GM23248 (cell line): ENCODE measurements at places on chromosomes 3 and 15.
A peak's percentile ranks its signal among the peaks of the same experiment; 100 is the strongest.

DNA sequence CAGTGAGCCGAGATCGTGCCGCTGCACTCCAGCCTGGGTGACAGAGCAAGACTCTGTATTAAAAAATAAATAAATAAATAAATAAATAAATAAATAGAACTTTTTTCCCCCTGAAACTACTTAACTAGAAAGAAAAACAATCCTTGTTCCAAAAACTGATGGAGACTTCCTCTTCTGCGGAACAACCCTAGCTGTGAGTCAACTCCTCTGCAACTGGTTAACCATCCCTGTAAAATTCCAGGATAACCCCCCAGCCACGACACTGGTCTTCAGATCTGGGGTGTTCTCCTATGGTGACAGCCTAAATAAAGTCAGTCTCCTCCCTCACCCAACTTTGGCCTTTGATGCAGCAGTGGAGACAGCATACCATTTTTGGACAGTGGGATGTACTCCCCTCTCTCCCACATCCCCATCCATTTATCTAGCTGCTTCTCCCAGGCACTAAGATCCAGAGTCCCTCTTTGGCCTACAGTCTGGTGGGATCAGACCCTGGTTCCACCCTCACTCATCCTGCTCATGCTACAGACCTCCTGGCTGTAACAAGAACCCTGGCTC, 352.6 kb downstream of the OCA2 start:
- no peak for DNase-seq

- peak; percentile 4 for DNase-seq
These were observed 148.9 kb downstream of the DNAJB8 start for GRCh38 chr3:128317698-128318231.

GRCh38 chr3:126245811-126246727, 65.7 kb upstream of the ALDH1L1 start:
- peak; percentile 75 for DNase-seq

GRCh38 chr3:101656651-101657050, 20.3 kb downstream of the ZBTB11 start:
- no peak for DNase-seq

- no peak for DNase-seq
These were observed 59.5 kb upstream of the DCLK3 start for GRCh38 chr3:36823806-36824205.

DNA sequence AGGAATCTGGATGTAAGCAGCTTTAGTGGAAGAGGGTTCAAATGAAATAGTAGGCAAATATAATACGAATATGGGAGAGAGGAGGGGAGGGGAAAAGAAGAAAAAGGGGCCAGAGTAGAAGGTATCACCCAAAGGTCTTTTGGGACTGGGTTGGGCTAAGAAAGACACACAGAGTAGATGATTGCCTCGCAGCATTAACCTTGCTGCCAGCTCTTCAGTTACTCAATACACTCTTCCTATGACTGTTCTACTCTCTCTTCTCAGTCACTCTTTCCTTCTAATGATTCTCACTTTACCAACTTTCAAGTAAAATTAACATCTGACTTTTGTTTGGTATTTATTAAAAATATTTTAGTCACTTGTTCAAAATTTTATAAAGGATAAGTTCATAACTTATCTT, 52.8 kb downstream of the CLASP2 start:
- peak; percentile 63 for DNase-seq

DNA sequence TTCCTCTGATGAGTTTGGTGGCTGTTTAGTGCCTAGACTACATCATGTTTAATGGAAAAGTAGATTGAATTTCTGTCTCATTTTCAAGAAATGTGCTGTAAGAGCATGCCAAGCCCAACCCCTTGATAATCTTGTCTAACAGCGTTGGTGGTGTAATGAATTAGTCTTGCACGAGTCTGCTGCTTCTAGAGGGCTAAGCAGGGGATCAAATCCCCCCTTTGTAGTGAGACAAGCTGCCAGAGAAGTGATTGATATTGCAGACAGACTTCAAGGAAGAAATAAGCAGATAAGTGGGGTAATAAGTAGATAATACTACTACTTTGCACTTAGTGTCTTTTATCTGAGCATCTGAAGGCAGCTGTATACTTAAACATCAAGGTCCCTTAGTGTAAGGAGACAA, 141.4 kb downstream of the TP63 start:
- peak; percentile 64 for DNase-seq

GRCh38 chr3:185332026-185332735, 30.8 kb upstream of the MAP3K13 start:
- peak; percentile 60 for DNase-seq

GRCh38 chr3:31971607-31972006, 9.5 kb downstream of the OSBPL10 start:
- no peak for DNase-seq

DNA sequence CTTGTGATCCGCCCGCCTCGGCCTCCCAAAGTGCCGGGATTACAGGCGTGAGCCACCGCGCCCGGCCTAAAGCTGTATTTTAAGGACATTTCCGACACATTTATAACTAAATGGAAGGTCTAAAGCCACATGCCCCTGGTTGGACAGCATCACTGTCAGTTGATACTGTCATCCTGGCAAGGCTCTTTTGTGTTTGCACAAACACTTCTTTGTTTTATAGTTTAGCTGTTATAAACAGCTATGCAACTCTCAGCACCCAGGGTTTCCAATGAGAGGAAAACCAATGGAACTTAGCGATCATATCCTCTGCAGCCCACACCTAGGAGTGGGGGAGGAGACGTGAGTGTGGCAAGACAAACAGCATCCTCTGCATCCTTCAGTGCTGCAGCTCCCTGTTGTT, 19.7 kb downstream of the NIPA1 start:
- DNase-seq: no peak

DNA sequence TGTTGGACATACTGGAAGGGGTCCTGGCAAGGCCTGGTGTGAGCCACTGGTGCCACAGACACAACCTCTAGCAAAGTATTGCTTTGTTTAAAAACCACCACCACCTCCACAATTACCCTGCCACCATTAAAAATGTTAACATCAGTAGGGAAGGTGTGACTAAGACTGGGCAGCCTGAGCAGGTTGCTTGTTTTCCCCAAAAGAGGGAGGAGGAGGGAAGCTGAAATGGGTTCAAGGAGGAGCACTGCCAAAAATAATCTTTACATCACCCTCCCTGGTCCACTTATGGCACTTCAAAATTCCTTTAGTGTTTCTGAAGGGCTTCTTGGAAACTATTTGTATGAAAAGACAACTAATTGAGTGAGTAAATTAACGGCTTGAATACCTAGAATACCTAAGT, 99.8 kb upstream of the FGF7 start:
- no peak for DNase-seq

- DNase-seq: peak; percentile 59
These were observed 25.0 kb downstream of the MSL2 start for GRCh38 chr3:136171097-136171542.

DNA sequence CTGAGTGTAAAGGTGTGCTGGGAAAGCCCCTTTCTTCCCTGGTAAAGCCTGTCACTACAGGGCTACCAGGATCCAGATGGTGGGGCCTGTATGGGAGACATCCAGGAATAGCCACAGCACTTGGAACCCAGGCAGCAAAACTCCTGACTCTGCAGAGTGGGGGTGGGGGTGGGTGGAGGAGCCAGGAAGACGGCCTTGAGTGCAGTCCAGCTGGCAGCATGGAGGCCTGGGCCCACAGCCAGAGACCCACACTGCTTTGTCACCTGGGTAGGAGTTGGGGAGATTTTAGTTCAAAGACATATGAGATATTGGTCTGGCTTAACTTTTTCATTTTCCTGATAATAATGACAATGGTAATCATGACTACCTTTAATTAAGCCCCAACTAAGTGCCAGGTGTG, 116.7 kb upstream of the MRPS22 start:
- no peak for DNase-seq

- no peak for DNase-seq
These were observed 33.5 kb downstream of the SNRK start for GRCh38 chr3:43319794-43320193.

DNA sequence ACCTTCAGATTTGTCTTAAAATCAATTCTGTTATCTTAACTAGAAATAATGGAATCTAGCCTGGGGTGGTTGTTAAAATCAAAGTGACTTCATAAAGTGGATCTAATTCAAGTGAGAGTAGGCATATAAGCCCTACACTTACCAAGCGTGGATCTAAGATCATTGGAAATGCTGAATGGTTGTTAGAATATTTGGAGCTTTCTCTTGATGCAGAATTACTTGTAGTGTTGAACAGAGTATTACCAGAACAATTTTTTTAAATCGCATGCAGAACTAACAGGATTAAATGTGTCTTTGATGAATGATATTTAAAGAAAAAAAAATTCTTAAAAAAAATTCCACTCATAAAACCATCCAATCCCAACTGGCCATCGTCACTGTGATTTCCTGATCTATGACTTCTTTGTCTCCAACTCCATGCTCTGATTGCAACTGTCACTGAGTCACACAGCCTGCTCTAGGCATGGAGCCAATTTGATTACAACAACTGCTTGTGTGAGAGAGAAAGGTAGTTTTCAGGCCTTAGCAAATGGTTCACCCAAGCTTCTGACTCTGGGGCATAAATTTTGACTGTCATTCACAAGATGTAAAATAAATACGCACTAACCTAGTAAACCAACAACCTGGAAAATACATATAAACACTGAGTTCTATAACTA, 25.9 kb upstream of the SPRED1 start:
- peak; percentile 73 for DNase-seq

- no peak for DNase-seq
These were observed 767.7 kb upstream of the ALCAM start for GRCh38 chr3:104598848-104599511.

- DNase-seq: no peak
These were observed 33.8 kb downstream of the SLCO3A1 start for GRCh38 chr15:91887321-91887720.

GRCh38 chr3:57085211-57085610, 24.7 kb downstream of the SPATA12 start:
- DNase-seq: no peak

- peak; percentile 52 for DNase-seq
These were observed 34.2 kb upstream of the PRR23E start for GRCh38 chr3:127158614-127159229.

GRCh38 chr15:70714565-70714964, 48.8 kb downstream of the UACA start:
- DNase-seq: peak; percentile 48

GRCh38 chr15:42576776-42577175, 1.4 kb downstream of the STARD9 start:
- no peak for DNase-seq

DNA sequence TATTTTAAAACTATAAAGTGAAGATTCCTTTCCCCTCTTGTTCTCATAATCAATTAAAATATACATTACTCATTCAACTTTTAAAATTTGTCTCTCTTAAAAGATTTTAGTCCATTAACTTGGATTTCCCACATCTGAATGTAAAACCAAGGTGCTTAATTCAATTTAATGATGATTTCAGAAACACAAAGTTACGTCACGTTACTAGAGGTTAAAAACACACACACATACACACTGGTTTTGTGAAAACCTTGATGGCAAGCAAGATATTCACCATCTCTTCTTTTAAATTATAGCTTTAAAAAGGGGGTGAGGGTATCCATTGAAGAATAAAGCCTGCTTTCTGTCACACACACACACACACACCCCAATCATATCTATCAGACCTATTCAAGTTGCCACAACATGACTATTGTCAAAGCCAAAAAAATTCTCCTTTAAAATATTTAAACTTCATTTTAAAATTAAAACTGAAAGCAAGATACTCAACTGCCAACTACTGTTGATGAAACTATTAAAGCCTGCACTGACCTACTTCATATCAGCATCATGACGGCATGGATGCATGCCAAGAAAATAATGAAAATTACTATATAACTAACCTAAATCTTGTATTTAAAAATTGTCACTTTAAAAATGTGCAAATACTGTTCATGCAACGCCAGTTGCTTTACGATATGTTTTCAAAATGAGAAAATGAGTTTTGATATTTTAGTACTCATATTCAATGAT, 2.1 kb downstream of the RFX7 start:
- DNase-seq: peak; percentile 40

- no peak for DNase-seq
These were observed 47.8 kb downstream of the KCNMB2 start for GRCh38 chr3:178583963-178584575.

DNA sequence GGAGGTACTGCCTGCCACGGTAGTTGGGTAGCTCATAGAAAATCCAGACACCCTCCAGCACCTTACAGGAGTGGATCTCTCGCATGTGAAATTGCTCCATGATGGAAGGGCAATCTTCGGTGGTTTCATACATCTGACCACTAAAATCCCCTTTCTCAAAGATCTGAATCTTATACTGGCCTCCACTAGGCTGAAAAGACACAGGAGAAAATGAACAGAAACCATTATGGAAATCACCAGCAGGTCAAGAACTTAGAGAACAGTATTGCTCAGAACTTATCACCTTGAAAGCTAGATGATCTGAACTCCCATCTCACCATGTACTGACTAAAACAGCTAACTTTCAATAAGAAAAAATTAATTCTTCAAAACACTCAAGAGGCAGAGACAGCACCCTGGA, 5.4 kb downstream of the CRYGS start:
- DNase-seq: no peak

DNA sequence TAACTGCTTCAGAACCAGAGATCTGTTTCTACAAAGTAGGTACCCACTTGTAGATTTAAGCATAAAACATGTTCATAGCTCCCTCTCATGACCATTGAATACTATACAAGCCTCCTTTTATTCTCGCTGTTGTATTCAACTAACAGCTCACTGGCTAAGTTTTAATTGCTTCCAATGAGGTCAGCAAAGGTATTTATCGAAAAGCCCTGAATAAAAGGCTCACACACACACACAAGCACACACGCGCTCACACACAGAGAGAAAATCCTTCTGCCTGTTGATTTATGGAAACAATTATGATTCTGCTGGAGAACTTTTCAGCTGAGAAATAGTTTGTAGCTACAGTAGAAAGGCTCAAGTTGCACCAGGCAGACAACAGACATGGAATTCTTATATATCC, at the start of gene FGF7:
FGF7 (plus strand) TSS at position 222 of the 400 bp plus-strand sequence. CDS start 1,056 bp downstream, outside the sequence.
- peak; percentile 88 for DNase-seq

DNA sequence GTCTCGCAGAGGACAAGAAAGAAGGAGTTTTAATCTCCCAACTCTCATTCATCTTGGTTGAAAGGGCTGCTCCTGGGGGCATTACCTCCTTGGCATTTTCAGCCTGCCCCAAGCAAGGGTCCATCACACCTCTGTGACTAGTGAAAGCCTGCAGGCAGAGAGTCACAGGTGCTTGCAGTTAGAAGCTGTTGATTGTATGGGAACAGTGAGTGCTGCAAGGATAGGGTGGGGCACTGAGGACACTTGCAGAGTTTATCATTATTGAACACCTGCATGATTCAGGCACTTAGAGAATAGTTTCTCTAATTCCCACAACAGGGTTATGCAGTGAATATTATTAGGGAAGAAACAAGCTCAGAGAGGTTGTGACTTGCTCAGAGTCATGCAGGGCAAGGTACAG, 41.7 kb upstream of the IGF2BP2 start:
- no peak for DNase-seq

DNA sequence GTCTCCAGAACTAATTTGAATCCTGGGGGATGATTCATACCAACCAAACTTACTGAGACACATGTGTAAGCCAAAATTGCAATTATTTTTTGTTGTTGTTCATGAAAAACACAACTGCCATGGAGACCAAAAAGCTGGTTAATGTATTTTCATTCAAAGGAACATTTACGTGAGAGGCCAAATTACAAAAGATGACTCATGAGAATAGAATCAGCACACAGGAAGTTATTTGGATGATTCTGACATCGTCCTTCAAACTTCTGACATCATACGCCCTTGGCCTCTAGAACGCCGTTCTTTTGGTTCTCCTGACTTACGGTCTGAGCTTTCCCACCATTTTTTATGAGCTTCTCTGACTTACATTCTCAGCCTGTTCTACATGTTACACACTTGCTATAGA, 3.0 kb upstream of the ZNF280D start:
- peak; percentile 72 for DNase-seq

- no peak for DNase-seq
These were observed 47.2 kb upstream of the SECISBP2L start for GRCh38 chr15:49093252-49094105.
